ENCODE measurements at places on chromosomes 12 and 14.

GRCh38 chr12:62928632-62929031, 6.3 kb downstream of the PPM1H start:
- no peak for DNase-seq

- no peak for DNase-seq
Measured at GRCh38 chr14:60777856-60778578, 43.5 kb downstream of the MNAT1 start.

DNA sequence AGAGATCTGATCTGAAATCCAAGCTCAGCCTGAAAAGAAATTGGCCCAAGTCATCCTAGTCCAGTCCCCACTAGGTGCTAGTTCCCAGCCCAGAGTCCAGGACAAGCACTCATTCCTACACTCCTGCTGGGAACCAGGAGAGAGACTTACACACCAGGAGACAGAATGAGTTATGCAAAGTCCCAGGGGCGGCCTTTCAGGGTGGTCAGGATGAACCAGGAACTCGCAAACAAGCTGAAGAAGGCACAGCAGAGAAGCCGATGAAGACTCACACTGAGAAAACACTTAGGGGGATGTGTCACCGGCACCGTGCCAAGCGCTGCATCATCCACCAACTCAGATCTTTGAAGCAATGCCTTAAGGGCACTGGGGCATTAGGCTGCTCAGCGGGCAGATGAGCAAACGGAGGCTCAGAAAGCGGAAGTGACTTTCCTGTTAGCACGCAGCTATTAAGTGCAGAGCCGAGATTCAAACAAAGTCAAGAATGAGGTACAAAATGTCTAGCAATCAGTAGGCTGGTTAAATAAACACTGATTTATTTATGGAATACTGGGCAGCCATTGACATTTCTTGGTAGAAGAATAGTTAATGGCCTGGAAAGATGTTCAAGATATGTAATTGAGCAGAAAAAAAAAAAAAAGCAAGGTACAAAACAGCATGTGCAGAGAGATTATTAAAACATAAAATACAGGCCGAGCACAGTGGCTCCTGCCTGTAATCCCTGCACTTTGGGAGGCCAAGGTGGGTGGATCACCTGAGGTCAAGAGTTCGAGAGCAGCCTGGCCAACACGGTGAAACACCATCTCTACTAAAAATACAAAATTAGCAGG, 78.7 kb downstream of the LRRC74A start:
- peak; percentile 82 for DNase-seq

- DNase-seq = no peak
Measured at GRCh38 chr12:3030821-3031429, 46.3 kb upstream of the TSPAN9 start.

DNA sequence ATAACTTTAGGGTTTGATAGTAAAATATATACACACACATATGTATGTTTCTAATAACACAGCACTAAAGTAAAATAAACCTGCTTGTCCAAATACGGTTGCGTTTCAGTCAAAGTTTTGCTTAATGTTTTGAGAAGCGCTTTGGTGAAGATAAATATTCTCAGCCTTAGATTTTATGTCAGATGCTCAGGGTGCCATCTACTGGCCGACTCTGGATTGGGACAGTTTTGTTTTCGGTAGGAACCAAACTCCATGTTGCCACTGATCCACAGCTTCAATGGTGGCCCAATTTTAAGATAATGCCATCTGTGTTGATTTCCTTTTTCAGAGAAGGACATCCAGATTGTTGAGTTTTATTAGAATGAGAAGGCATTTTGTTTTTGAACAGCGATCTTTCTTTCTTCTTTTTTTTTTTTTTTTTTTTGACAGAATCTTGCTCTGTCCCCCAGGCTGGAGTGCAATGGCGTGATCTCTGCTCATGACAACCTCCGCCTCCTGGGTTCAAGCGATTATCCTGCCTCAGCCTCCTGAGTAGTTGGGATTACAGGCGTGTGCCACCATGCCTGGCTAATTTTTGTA, 43.1 kb downstream of the LLPH start:
- peak; percentile 48 for DNase-seq

GRCh38 chr14:101033006-101033405, 129.5 kb upstream of the RTL1 start:
- no peak for DNase-seq
